ENCODE measurements at places on chromosomes 11 and 22.

GRCh38 chr11:2839395-2839943 is 46.1 kb downstream of the CDKN1C start:
- no peak for DNase-seq

GRCh38 chr11:125165111-125165842 is 726 bp downstream of the PKNOX2 start:
- DNase-seq, result no peak

DNA sequence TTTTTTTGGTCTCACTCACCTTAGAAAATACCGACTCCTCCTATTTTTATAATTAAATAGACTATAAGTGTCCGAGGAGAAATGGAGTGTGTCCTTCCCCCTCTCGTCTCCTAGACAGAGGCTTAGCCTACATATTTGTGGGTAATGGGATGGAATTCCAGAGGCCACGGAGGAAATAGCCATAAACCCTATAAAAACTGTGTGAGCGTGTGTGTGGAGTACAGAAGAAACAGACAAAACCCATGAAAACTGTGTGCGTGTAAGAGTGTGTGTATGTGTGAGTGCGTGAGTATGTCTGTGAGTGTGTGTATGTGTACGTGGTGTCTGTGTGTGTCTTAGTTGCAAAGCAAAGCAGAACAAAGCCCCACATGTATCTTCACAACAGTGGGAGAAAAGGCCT is 883.5 kb downstream of the OPCML start:
- no peak for DNase-seq

DNA sequence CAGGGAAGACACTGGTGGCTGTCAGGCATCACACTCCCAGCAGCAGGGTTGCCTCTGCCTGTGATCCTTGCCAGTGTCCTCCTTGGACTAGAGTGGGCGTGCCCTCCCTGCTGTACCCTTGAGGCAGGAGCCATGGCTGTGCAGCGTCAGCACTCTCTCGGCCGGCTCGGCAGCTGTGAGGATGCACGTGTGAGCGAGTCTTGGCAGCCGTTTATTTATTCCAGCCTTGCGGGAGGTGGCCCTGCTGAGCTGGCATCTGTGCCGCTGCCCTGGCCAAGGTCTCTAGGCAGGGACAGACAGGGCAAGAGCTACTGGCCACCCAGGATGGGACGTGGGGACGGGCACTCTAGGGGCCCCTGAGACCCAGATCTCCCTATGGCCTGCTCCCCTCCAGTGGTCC is 33.9 kb downstream of the TSPAN4 start:
- DNase-seq, result no peak

DNA sequence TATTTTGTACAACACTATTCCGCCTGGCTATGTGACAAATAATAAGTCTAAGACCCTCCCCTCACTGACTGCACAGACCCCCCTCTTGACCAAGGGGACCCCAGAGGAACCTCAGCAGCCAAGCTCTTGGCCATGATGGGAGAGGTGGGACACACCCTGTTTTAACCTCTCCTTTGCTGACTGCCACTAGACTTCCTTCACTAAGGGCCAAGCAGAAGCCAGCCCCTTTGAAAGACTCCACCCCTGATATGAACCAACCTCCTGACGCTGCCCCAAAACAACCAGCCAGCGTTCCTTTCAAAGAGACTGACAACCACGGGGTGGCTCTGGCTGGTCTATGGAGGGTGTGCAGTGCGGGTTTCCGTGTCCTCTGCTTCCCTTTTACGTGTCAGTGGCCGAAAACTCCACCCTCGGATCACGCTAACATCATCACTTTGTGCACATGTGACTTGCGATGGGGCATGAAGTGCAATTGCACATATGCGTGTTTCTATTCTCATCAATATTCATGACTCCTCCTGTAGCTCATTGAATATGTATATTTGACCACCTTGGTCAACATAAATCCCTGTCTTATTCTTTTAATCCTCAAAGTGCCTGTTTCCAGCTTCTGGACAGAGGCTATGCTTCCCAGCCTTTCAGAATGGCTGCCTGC is 643.9 kb downstream of the TBC1D22A start:
- no peak for DNase-seq

GRCh38 chr11:61733120-61733978 is 19.1 kb upstream of the MYRF start:
- peak; percentile 85 for DNase-seq

DNA sequence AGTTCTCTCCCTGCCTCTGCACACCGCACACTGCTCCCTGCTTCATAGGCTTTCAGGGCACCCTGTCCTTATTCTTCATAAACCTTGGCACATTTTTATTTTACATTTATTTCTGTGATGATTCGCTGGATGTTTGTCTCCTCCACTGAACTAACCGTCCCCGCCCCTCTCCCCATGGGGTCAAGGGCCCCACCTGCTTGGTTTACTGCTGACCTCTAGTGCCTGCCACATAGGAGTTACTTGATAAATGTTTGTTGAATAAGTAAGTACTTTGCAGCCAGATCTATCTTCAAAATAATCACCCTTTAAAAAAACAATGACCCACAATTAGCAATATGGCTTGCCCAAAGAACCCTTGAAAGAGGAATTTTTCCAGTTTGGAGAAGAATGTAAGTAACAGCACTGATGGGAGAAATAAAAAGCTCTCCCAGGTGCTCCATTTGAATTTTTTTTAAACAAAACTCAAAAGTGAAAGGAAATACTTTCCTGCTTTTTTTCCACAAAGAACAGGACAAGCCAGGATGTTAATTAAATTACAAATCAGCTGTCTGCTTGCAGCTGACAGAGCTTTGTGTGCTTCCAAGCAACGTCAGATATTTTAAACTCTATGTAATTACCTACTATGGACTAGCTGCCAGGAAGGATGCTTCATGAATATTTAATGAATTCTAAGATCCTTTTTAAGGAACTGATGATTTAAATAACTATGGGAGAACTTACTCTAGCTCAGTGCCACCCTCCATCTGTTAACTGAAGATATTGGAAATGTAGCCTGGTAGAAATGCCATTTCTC is 1083.6 kb downstream of the DLG2 start:
- no peak for DNase-seq

- no peak for DNase-seq
Measured at GRCh38 chr11:33722590-33723234, 13.5 kb downstream of the CD59 start.

DNA sequence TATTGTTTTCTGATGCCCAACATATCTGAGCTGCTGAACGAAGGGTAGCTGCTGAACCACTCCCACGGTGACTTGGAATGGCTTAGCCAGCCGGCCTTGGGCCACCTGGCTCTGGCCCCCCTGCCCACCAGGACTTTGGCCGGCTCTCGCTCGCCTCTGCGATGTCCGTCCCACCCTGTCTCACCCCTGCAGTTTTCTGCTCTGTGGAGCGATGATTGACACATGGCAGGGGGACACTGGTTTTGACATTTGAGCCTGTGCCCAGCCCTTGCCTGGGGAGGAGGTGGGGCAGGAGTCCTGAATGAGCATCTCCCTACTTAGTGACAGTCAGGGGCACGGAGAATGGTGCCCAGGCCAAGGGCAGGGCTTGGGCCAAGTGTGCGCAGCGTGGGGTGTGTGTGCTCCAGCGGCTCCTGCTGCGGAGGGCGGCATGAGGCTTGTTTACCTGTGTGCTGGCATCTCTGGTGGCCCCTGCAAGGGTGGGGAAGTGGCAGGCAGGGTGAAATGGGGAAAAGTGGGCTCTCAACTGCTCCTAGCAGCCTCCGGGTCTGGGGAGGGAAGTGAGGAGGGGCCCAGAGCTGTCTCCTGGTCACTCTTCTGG is 15.7 kb upstream of the CDKN1C start:
- no peak for DNase-seq

All from NCI-H1436 (cell line).